ENCODE measurements at places on chromosomes 3 and 15.
A peak's percentile ranks its signal among the peaks of the same experiment; 100 is the strongest.

DNA sequence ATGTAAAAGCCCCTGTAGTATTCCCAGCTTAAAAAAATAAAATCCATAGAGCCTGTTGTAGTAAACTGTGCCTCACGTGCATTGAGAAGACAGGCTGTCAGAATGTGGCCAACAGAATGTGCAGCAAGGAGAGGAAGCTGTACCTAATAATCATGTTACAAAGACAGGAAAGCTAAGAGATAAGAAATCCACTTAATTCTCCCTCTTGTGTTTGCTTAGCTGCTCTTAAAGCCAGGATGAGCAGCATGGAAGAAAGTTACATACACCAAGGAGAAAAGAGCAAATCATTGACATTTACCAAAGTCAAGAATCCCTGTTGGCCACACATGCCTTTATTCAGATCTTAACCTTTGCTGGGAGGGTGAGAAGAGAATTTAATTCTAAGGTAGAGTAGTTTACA, 85.9 kb downstream of the TNIK start:
- no peak for DNase-seq

GRCh38 chr15:64464276-64465005, 4.1 kb downstream of the ZNF609 start:
- peak; percentile 49 for DNase-seq

GRCh38 chr3:116809208-116809607, 99.6 kb downstream of the TUSC7 start:
- DNase-seq, result no peak

GRCh38 chr3:196181127-196181546, 30.1 kb downstream of the ZDHHC19 start:
- DNase-seq, result no peak

DNA sequence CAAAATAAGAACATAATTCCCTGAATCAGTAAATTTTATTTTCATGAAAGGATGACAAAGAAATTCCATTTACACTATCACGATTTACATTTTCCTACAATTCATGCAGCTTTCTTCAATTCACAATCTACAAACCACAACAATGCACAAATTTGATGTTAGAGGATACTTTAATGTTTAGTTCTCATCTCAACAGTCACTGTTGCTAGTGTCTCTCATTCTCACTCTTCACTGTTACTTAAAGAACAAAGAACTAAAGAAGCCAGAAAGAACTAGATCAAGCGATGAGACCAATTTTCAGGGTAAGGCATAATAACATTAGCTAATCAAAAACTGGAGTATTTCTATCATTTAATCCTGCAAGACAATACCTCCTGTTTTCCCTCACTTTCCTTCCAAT, 73.5 kb downstream of the TBL1XR1 start:
- no peak for DNase-seq

GRCh38 chr3:67083277-67083676, 85.2 kb downstream of the KBTBD8 start:
- no peak for DNase-seq

- DNase-seq, result no peak
Observed at GRCh38 chr3:186807231-186807630, 949 bp upstream of the RFC4 start.

GRCh38 chr3:79329154-79329553, 438.6 kb downstream of the ROBO1 start:
- no peak for DNase-seq

- DNase-seq, result no peak
Observed at GRCh38 chr15:74278207-74278606, 42.1 kb downstream of the CCDC33 start.

Data from NCI-H510A (cell line).